ENCODE measurements at places on chromosomes 13 and 19. TPM values are rescaled to one million over a fixed set of nuclear protein-coding genes. Genes with fewer than 3 reads are reported as not detected.

CDK8 gene
- total RNA-seq = 12.6 TPM

IRGC gene
- not detected for total RNA-seq

CNMD gene
- not detected for total RNA-seq

ODAD3 gene
- 0.79 TPM for total RNA-seq

ANKRD24 gene
- total RNA-seq = 1.5 TPM
